Left ventricle myocardium superior (tissue), 1 donor: ENCODE measurements at places on chromosomes 7 and 10.

DNA sequence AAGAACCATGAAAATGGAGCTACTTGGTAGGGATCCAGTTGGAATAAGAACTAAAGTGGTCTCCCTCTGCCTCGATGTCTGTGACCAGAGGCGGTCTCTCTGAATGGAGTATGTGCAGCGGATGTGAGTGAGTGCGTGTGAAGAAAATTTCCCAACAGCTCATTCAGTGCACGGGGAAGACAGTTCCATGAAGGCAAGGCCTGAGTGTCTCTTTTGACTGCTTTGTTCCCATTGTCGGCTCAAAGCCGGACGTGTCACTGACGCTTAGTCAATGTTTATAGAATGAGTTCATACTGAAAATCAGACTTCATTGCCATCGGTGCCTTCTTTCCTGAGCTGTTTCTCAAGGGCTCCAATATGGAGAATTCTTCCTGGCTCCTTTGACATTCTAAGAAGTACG, 55.3 kb upstream of the GRB10 start:
- DNase-seq = no peak

- DNase-seq = no peak
Observed at GRCh38 chr7:28135760-28136159, 44.8 kb downstream of the JAZF1 start.

GRCh38 chr10:21494191-21495001, 31.1 kb downstream of the SKIDA1 start:
- peak; percentile 69 for DNase-seq

GRCh38 chr7:88218429-88218745, 1.5 kb downstream of the SRI start:
- DNase-seq = no peak

DNA sequence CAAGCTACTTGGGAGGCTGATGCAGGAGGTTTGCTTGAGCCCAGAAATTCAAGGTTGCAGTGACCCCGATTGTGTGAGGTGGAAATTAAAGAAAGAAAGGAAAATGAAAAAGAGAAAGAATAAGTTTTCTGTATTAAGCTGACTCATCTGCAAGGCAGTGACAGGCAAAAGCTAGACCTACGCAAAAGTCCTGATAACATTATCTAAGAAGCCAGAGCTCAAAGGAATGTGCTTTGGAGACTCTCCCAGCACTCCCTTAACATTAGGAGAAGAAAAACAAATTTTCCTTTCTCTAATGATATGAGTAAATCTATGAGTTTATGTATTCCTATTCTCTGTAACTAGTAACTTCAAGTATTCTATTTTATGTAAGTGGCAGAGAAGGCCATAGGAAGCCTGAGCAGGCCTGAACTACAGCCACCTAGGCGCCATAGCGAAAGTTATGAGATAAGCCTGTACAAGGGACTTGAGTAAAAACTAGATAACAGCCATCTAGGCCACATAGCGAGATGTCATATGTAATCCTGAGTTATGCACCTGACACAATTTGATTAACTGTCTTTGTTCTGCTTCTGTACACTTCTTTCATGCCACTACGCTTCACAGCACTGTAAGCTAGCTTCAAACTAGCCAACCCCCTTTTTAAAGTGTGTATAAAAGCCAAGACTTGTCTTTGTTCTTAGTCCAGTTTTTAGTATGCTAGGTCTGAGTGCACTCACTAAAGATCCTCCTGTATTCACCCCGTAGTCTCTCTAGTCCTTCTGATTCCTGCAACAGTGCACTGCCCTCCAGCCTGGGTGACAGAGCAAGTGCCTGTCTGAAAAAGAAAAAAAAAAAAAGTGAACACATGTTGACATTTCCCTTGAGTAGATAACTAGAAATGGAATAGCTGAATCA, 9.4 kb upstream of the ZWINT start:
- no peak for DNase-seq
